ENCODE measurements at places on chromosomes 16 and 17.

GRCh38 chr17:32265192-32265923 lies at the start of gene RHBDL3:
TSS of gene RHBDL3 (plus strand) at chr17:32265832. CDS start at chr17:32266190, 358 bp downstream.
- peak; percentile 26 for DNase-seq

DNA sequence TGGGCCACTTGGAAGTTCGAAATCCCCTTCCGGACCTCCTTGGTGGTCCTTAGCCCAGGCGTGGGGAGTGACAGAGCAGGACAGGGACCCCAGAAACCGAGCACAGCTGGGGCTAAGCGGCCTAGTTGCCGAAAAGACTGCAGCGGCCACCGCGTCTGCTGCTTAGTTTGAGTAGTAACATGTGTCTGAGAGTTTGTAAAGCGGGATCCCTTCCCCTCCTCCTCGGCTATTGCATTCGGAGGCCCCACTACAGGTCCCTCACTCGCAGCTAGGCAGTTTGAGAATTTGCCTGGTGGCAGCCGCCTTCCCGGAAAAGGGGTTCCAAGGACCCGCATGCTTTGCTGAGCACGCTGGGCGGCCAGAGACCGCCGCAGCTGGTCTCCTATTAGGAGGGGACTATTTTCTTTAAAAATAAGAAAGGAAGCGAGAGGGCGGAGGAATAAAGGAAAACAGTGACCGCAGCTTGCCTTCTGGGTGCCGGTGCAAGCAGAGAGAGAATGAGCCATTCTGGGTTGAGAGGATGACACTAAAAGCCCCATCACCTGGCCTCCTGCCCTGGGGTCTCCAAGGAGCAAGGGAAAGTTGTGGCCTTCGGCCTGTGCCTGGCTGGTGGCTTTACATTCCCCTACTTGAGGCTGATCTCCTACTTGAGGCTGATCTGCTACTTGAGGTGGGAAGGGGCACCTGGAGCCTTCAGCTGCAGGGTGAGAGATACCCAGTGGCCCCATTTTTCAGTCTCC lies 1.1 kb upstream of the HOXB5 start:
- DNase-seq: no peak

GRCh38 chr17:863880-864279 lies 81.7 kb downstream of the MRM3 start:
- DNase-seq: no peak

DNA sequence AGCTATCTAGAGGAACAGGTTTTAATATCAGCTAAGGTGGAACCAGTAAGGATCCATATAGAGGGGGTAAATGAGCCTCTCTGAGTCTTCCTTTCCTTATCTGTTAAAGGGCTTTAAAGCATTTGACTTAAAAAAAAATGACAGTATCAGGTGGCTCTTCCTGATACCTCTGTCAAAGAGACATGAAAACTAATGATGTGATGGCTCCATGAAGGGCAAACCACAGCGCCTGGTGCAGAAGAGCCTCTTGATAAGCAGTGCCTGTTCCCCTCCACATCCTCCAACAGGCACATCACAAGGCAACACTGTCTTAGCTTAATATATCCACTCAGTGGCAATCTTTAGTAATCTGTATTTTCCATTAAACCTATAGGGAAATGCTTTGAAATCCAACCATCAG lies 68.9 kb downstream of the USP31 start:
- no peak for DNase-seq

DNA sequence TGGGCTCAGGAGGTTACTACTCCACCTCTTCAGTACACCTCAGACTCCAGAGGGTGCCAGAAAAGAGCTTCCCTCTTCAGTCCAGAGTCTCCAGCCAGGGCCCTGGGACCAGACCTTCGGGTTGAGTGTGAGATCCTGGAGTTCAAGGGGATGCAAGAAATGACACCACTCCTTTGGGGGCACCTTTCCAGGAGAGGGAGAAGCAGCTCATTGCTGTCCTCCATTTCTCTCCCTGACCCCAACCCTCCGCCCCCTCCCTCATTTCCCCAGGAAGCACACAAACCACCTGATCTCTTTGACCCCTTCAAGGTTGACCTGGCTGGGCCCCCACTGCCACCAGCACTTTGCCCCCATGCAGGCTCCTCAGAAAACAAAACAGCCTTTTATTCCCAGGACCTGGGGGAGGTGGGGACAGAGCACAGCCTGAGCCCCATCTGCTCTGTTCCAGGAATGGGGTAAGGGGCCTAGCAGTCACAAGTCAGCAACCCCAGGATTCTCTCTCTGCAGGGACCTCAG lies 21.4 kb downstream of the CDH5 start:
- no peak for DNase-seq

GRCh38 chr16:56779906-56780305 lies 50.0 kb downstream of the NUP93 start:
- DNase-seq: no peak
